Left lobe of liver (tissue), 2 donors: ENCODE measurements at places on chromosomes 13 and 19.

GRCh38 chr13:25847145-25847544 lies 204.7 kb downstream of the SHISA2 start:
- DNase-seq: no peak

DNA sequence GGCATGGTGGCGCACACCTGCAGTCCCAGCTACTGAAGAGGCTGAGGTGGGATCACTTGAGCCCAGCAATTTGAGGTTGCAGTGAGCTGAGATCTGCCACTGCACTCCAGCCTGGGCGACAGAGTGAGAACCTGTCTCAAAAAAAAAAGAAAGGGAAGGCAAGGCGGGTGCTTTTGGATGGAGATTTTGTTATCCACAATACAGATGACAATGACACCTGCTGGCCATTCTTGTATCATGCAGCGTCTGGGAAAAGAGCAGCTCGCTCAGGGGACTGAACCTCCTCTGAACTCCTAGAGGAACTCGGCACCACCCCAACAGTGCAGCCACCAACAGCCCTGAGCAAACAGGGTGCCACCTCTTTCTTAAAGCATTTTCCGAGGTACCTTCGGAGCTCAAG lies 22.8 kb downstream of the HAUS8 start:
- no peak for DNase-seq

DNA sequence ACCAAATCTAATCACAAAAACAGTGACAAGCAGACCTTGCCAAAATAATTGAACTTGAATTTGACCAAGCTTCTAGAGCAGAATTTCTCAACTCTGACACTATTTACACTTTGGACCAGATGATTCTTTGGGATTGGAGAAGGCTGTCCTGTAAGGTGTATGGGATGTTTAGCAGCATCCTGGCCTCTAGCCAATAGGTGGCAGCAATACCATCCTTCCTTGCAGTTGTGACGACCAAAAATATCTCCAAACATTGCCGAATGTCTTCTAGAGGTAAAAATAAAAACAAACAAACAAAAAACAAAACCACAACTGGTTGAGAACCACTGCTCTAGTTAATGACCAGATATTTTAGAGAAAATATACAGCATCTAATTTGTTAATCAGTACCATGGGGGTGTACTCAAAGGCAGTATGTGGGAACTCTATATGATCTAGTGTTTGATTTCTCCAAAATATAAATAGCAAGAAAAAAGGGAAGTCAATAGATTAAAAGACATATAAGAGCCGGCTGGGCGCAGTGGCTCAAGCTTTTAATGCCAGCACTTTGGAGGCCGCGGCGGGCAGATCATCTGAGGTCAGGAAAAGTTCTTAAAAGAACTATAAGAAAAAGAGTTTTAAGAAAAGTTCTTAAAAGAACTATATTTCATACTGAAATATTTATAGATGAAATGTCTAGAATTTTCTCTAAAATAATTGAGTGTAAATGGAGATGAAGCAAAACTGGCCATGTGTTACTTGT lies 60.9 kb upstream of the ZNF527 start:
- DNase-seq: no peak

DNA sequence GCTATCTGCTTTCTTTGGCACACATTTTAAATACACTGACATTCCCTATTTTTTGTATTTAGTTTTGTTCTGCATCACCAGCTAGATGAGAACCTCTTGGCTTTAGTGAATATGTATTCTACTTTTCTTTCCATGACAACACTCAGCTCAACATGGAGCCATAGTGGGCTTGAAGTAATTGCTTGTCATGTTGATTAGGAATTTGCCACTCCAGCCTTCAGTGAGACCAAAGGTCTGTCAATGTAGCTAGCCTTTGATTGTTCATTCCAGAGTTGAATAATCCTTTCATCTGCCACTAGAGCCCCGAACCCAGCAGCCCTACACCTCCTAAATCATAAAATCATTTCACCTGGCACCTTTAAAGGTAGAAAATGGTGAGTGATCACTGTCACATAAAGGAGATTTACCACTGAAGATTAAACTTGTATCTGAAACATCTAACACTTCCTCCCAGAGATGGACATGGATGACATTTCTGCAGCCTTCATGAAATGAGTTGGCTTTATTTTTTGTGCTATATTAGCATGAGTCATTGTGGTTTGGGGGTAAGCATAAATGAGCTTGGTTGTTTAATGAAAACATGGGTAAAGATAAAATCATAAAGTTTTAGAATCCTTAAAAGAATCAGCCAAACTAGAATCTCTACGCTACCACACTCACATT lies 29.2 kb upstream of the GARRE1 start:
- no peak for DNase-seq

DNA sequence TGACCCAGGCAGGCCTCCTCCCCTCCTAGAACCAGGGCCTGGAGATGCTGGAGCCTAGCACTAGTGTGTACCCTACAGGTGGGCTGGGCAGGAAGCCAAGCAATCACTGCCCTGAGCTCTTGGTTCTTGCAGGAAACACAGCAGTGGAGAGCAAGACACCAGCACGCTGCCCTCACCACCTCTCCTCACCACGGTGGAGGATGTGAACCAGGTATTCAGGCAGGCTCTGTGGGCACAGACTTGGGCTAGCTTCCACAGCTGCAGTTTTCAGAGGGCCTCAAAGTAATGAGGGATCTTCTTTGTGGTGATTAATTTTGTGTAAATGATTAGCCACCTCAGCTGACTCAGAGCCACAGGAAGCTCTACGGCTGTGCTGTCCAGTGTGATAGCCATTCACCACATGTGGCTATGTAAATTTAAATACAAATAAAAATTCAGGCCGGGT lies 13.6 kb upstream of the GPI start:
- no peak for DNase-seq

DNA sequence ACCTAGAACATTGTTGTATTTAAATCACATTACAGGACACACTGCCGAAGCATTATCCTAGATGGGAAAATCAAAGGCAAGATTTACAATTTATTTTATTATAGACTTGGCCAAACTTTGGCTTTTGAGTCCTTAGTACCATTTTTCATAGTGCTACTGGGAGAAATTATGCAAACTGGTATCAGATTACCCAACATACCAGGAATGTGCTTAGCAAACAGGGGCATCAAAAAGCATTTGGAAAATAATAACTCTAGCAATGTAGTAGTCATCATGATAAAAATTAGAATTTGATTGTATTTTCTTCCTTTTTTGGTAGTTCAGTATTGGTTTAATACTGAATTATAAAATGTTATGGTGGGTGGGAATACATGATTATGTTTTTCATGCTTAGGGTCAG lies 34.0 kb downstream of the GPC6 start:
- no peak for DNase-seq

DNA sequence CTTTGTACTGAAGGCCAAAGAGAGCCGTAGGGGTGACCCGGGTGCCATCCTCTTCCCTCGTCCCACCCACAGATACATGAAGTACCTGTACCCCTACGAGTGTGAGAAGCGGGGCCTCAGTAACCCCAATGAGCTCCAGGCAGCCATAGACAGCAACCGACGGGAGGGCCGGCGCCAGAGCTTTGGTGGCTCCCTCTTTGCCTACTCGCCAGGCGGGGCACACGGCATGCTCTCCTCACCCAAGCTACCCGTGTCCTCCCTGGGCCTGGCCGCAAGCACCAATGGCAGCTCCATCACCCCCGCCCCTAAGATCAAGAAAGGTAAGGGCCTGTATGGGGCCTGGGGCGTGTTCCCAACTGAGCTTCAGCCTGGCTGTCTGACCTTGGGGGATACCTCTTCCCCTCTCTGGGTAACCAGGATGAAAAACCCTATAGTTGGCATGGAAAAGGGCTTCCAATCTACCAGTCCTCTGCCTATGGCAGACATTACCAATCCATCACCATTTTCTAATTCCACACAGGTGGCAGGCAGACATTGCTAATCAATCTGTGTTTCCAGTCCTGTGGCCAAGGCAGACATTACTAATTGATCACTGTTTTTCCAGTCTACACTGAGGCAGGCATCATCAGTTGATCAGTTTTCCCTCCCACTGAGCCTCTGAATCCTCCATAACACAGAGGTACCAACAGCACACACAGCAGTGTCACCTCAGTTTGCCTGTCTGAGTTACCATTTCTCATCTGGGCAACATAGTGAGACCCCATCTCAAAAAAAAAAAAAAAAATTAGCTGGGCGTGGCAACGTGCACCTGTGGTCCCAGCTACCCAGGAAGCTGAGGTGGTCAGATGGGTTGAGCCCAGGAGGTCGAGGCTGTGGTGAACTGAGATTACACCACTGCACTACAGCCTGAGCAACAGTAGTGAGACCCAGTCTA lies 19.1 kb upstream of the WDR18 start:
- DNase-seq: no peak

DNA sequence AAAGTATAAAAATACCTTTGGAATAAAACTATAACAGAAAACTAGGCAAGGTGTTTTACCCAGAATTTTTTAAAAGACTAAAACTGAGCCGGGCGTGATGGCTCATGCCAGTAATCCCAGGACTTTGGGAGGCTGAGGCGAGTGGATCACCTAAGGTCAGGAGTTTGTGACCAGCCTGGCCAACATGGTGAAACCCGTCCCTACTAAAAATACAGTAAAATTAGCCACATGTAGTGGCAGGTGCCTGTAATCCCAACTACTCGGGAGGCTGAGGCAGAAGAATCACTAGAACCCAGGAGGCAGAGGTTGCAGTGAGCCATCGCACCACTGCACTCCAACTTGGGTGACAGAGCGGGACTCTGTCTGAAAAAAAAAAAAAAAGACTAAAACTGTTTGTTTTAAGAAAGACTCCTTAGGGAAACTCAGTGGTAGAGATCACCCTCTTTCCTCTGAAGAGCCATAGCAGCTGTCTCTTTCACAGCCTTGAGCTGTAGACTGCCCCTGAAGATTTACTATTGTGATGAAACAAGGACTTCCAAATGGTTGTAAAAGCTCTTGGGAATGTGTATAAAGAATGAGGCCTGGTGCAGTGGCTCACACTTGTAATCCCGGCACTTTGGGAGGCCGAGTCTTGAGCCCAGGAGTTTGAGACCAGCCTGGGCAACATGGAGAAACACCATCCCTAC lies 14.7 kb upstream of the KCTD4 start:
- no peak for DNase-seq

DNA sequence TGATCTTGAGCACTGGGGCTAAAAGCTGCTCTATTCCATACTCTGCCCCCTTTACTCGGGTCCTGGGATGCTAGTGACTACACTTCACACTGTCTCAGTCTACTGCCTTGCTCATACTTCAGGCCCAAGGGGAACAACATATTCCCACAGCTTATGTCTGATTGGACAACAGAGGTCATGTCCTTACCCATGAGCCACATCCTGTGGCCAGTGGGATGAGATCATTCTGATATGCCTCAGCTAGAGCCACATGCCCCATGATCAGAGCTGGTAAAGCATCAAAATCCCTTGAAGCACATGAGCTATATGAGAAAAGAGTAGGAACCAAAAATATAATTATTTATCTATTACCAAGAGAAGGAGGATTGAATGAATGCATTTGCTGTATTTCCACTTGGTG lies 290.1 kb upstream of the TSHZ3 start:
- no peak for DNase-seq

GRCh38 chr13:28478127-28478526 lies 16.8 kb downstream of the FLT1 start:
- DNase-seq: no peak

- DNase-seq: no peak
These were observed 31.8 kb downstream of the EFNA2 start for GRCh38 chr19:1317274-1318003.

DNA sequence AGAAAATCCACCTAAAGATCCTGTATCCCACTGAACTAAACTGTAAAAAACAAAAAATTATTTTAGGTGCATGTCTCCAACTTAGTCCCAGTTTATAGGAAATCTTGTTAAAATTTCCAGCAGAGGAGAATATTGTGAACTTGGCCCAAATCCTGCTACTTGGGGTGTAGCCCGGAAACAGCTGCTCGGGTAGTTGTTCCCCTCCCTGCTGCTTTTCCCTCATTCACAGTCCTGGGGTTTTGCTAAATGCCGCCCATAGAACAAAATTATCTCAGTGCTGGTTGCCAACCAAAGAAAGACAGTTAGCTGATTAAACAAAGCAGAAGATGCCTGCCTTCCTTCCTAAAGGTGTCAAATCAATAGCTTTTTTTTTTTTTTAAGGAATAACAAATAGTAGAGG lies 330.5 kb upstream of the KLF12 start:
- DNase-seq: no peak

DNA sequence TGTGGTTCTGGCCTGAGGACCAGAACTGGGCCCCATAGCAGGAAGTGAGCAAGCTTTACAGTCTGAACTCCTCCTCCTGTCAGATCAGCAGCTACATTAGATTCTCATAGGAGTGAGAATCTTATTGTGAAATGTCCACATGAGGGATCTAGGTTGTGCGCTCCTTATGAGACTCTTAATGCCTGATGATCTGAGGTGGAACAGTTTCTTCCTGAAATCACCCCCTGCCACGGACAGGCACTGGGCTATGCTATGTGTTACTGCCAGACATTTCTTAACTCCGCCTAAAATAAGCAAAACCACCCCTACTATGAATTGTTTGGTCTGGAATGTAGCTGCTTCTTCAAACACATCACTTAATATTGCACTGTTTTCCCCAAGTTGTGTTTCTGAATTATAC lies 4.6 kb downstream of the FBXL3 start:
- DNase-seq: no peak

GRCh38 chr19:40682431-40682964 lies 8.0 kb downstream of the NUMBL start:
- no peak for DNase-seq

DNA sequence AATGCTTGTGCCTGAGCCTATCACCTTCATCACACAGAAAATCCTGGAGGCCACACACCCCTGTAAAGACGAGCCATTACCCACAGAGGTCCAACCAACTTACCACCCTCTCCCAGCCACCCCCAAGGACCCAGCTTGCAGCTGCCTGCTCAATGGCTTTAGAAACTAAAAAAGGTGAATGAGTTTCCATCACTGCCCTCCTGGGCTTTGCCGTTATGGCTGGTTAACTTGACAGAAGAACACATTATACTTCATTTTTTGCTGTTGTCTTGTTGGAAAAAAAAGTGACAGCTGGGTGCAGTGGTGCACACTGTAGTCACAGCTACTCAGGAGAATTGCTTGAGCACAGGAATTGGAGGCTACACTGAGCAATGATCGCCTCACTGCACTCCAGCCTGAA lies 17.4 kb upstream of the FEM1A start:
- DNase-seq: no peak

DNA sequence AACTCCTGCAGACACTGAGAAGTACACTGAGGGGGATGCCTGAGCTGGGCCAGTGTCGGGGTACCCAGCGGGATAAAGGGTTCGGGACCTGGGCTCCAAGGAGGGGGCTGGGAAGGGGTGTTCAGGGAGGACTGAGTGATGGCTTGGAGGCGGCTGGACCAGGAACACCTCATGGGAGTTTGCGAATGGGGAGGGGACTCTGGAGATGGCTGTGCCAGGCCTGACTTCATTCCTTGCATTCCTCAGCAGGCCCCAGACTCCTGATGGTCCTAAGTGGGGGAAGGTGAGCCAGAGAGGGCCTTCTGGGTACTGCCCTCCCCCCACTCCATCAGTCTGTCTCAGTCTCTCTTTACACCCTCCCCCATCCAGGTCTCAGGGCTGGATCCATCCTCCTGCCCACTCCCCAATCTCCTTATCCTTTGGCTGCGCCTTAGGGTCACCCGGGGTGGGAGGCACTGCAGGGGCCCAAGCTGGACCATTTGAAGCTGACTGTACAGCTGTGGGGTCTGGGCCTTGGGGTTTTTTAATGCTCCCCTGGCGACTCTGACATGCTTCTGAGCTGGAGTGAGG lies 13.8 kb downstream of the PAK4 start:
- no peak for DNase-seq
